NCI-H146 (cell line): ENCODE measurements at places on chromosomes 3 and 15.

DNA sequence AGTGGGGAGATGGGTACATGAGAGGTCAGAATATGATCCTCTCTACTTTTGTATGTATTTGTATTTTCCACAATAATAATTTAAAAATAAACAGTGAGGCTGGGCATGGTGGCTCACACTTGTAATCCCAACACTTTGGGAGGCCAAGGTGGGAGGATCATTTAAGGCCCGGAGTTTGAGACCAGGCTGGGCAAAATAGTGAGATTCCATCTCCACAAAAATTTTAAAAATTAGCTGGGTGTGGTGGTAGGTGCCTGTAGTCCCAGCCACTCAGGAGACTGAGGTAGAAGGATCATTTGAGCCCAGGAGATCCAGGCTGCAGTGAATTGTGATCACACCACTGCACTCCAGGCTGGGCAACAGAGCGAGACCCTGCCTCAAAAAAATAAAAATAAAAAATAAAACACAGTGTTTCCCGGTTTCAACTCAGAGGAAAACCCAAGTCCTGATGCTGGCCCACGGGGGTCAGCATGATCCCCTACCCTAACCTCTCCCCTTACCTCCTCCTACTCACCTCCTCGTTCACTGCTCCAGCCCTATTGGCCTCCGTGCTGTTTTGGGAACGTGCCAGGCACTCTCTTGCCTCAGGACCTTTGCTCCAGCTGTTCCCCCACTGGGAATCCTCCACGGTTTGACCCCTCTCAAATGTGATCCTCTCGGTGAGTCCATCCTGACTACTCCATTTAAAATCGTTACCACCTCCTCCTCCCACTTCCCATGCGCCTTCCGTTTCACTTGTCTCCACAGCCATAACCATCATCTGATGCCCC, 2.9 kb upstream of the KLHL40 start:
- DNase-seq = no peak

DNA sequence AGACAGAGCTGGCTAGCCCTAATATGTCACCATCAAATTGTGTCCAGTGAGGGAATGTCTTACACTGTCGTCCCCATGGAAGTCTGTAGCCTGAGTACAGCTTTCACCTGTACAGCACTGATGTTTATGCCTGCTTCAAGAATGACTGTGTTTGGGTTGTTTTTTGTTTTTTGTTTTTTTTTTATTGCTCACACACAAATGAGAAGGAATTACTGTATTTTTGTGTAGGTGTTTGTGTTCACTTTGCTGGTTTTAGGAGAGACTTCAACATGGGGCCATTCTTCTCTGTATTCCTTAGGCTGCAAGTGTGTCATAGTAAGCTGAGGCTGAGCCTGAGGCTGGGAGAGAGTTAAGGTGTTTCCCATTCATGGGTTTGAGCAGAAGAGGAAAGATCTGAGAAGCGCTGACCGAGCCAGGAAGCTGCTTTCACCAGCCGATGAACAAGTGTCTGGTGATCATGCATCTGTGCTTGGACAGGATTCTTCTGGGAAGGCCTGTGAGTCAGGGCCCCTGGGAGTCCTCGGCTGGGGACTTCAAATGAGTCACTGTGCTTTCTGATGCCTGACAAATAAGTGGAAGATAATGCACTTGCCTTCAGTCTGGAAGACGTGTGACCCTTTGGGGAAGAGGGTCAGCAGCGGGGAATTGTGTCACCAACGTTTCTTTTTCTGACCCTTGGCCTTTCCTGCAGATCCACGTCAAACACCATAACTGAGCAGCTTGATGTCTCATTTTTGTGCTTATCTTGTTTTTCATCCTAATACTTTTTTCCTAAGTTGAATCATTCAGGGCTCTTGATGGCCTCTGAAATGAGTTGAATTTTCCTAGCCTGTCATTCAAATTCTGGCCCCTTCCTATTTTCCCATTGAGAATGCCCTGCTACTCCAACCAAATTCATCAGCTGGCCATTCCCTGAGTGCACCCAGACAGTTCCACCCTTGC, 36.7 kb upstream of the ZBTB38 start:
- no peak for DNase-seq

- DNase-seq = no peak
These were observed 75.0 kb upstream of the MBNL1 start for GRCh38 chr3:152193673-152194267.

DNA sequence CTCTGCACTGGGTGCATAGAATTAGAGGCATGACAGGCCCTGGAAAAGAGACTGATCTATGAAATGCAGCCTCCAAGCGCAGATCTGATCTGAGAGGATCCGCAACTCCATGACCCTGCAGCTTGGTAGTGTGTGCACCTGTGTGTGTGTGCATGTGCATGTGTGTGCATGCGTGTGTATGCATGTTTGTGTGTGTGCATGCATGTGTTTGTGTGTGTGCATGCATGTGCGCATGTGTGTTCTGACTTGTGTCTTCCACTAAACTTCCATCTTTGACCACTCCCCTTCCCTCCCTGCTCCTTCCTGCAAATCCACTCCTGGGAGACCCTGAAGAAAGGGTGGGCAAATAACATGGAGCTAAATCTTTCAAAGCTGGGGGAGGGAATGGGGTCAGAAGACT, 256.9 kb downstream of the PLCL2 start:
- DNase-seq = no peak

GRCh38 chr15:63211549-63211948, 22.1 kb downstream of the RAB8B start:
- DNase-seq = no peak

DNA sequence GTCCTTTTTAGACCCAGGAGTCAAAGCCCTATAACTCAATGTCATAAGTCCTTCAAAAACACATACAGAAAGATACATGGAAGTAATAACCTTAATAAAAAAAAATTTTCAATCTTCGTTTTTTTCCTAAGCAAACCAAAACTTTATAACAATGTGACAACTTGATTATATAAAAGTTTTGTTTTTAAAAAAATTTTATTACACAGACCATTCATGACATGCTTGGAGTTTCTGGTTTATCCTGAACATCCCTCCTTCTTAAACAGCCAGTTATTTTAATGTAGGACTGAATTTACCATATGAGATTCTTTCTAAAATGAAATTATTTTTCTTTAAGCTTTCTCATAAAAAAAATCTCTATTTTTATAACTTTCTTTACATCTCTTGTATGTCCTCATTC, 30.7 kb downstream of the IQCF6 start:
- no peak for DNase-seq

GRCh38 chr15:67922971-67923945, 83.4 kb upstream of the RNU6-1 start:
- DNase-seq = peak; percentile 97
